ENCODE measurements at places on chromosomes 12 and 14. TPM values are rescaled to one million over a fixed set of nuclear protein-coding genes. Genes with fewer than 3 reads are reported as not detected.
A peak's percentile ranks its signal among the peaks of the same experiment; 100 is the strongest.

DNA sequence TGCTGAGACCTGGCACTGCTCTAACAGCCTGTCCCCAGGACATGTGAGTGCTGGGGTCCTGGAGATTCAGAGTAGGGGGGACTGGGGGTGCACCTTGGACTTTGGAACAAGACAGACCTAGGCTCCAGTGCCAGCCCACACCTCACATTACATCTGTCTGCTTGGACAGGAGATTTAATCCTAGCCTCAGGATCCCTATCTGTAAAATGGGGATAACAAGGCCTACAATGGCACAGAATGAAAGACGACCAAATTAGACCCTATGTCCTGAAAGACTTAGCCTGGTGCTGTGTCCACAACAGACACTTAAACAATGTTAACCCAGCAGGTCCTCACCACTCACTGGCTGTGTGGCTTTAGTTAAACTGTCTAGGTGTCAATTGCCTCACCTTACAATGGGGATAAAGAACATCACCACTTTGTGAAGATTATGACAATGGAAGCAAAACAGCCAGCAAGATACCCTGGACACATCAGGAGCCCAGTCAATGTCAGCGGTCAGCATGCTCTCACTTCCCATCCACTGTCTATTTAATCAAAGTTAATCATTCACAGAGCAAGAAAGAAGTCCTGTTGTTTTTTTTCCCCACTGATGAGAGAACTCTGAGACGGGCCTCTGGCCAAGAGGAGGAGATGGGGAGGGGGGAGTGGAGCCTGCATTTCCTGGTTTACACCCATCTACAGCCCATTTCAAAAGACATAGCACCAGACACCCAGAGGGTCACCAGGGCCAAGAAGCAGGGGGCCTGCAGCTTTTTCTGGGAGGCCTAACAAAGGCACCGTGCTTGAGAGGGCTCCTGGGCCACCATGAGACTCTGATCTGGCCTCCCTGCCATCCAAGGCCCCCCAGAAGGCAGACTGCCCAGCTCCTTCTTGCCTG lies 40.6 kb downstream of the ACTN1 start:
- no peak for DNase-seq

DNA sequence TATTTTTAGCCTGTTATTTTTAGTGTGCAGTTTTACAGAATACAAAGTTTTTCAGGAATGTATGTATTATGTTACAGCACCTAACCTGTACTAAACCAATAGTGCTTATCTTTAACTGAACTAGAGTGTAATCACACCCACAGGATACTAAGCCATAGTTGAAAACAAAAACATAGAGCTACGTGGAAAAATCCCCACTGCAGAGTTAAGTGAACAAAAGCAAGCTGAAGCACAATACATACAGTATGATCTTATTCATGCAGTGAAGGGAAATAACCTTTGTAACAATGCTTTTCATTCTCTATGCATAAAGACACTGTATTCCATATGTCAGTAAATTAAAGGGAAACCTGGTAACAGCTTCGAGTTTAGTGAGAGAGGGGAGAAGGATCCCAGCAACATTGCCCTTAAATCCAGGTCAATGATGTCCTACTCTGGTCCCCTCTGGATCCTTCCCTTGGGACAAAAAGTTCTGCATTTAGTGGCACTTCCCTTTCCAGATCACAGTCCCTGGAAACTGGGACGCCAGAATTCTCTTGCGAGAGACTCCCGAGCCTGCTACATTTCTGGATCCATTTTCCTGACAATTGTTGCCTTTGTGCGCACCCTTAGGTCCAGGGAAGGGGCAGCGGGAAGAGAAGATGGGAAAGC lies 121.3 kb upstream of the CCND2 start:
- peak; percentile 76 for DNase-seq

DNA sequence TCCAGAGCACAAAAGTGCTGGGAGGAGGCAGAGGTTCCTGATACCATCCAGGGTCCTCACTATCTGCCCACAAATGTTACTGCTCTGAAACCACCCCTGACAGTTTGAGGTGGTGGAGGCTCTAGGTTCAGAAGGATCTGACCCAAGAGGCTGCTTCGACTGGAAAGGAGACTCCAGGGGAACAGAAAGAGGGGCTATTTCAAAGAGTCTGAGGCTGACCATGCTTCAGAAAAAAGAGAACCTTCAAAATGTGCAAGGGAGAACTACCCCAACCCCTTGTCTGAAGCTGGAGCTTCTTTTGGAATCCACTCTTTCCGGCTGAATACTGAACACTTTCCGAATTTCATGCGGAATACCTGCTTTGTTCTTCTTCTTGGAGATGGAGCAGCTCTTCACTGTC lies 41.8 kb downstream of the RBM19 start:
- no peak for DNase-seq

DNA sequence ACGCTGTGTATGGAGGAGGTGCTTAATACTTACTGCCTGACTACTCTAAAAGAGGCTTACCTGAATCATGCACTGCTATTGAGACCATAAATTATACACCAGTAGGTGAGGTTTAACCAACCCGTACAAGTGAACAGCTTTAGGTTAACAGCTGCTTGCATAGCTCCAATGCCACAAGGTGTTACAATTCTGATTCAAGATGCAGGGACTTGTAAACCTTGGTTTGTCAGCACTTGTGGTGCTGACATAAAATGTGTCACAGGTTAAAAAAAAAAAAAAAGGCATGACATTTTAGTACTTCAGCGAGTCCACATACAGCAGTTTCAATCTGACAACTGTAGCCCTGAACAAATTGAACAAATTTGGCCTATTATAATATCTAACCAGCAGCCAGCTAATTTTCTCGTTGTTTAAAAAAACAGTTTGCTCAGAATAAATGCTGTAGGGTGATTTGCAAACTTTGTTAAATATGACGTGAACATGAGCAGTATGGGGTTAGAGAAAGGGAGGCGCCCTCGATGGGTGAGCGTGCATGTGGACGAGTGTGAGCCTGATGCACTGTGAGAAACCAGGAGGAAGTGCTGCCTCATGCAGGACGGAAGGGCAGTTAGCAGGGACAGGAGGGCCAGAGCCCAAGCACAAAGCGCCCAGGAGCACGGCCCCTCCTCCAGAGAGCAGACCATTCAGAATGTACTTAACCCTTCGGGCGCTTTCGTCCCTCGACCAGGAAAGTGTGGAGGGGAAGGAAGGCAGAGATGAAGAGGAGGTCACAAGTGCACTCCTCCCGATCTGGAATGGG lies 44.7 kb downstream of the TCHP start:
- DNase-seq, result no peak

GRCh38 chr14:31228533-31228932 lies 20.9 kb upstream of the HECTD1 start:
- no peak for DNase-seq

The IKZF4 gene
- total RNA-seq, result 24.3 TPM

The INSM2 gene
- not detected for total RNA-seq

The SOX5 gene
- total RNA-seq, result 2.1 TPM

All from activated CD4-positive, alpha-beta T cell treated with anti-CD3 and anti-CD28 coated beads, Interleukin-2, amount 10 ng/mL, durations not matched to agents 24 days and 14 days (primary cell).